ENCODE measurements at places on chromosomes 2 and 18.

DNA sequence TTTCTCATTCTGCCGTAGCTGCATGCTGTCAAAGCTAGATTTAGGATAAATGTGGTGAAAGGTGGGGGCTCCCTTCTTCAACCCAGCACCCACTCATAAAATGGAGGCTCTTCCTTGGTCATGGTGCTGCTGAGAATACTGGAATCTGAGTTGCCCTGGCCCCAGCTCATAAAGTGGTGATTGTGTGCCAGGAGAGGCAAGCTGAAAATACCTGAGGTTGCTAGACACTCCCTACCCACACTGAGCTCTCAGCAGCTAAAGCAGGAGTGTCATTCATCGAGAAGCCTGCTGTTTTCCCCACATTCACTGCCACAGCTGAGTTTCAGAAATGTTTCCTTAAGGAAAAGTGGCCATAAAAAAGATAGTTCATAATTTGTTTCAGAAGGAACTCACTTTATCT is 297.1 kb upstream of the RBMS1 start:
- no peak for DNase-seq

DNA sequence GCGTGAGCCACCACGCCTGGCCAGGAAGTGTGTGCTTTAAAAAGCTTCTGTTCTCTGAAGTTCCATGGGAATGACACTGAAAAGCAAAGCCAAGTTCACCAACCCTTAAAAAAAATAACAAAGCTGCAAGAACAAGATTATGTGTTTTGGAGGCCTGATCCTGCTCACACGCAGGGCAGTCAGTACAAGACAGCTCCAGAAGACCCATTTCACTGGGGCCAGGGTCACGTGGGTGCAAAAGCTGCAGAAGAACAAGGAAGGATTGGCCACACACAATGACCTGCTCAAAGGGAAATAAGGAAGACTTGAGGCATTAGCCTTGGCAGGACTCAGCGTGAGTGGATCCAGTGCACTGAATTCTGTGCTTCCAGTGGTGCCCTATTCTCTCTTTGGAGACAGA is 187.9 kb downstream of the NCK2 start:
- no peak for DNase-seq

DNA sequence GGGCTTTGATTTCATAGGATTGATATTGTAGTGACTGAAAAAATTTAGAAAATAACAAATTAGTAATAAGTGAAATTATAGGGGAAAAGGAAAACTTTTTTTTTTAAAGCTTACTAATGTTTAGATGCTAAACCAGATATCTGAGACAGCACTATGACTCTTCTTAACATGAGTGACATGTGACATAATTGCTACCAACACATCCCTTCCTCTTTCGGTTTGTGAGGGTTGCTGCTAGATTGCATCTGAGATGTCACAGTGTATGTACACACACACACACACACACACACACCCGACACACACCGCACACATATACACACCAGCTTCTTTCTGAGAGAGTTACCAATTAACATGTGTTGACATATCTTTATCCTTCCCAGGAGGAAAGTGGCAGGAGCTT is 18.0 kb downstream of the RAPGEF4 start:
- DNase-seq, result no peak

DNA sequence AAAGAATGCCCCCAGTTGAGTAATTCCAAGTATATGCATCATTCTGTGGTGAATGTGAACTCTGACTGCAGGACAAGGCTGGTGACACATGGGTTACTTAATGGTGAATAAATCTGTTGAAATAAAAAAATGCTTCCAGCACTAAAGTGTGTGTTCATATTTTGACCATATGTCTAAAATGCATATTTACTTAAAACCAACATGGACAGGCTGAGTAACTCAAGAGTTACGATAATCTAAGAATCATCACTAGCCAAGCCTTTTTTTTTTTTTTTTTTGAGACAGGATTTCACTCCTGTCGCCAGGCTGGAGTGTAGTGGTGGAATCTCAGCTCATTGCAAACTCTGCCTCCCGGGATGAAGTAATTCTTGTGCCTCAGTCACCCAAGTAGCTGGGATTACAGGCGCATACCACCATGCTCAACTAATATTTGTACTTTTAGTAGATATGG is 47.1 kb upstream of the CCBE1 start:
- no peak for DNase-seq

DNA sequence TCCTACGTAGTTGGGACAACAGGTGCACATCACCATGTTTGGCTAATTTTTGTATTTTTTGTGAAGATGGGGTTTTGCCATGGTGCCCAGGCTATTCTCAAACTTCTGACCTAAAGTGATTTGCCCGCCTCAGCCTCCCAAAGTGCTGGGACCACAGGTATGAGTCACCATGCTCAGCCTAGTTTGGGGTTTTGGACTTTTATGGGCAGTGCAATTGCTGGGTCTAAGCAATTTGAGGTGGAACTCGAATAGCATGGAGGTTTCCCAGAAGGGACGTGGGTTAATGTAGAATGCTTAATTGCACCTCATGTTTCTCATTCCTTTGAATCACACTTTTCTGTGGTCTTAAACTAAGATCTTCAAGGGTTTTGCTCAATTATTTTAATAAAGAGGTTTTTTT is 102.3 kb upstream of the EPHA4 start:
- no peak for DNase-seq

DNA sequence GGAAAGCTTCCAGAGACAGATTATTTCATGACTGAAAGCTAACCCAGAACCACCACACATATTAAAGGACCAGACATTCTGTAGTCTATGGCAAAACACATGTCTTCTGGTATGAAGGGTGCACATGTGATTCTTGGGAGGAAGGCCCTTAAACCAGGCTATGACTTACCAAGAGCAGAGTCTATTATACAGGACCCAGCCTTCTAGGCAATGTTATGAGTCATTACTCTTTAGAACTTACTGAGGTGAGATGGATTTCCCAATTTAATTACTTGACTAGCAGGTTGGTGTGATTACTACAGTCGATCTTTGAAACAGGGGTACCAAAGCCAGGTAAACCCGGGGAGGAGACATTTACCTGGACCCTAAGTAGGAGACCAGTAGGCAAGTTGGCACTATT is 350.8 kb downstream of the TRIB2 start:
- no peak for DNase-seq

DNA sequence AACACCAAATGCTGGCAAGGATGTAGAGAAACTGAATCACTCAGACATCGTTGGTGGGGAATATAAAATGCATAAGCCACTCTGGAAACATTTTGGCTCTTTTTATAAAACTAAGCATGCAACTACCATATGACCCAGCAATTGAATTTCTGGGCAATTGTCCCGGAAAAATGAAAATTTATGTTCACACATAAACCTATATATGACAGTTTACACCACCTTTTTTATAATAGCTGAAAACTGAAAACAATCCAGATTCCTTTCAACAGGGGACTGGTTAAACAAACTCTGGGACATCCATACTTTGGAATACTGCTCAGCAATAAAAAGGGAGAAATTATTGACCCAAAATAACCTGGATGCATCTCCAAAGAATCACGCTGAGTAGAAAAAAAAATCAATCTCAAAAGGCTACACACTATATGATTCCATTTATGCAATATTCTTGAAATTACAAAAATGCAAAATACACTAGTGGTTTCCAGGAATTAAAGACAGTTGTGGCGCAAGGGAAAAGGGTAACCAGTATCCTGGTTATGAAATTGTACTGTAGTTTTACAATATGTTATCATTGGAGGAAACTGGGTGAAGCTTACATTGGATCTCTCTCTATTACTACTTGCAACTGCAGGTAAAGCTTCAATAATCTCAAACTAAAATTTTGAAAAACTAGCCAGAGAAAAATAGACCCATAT is 130.2 kb upstream of the PID1 start:
- no peak for DNase-seq

- no peak for DNase-seq
Measured at GRCh38 chr18:59876310-59876626, 23.5 kb upstream of the PMAIP1 start.

- no peak for DNase-seq
Measured at GRCh38 chr2:120675460-120676130, 60.1 kb upstream of the GLI2 start.

DNA sequence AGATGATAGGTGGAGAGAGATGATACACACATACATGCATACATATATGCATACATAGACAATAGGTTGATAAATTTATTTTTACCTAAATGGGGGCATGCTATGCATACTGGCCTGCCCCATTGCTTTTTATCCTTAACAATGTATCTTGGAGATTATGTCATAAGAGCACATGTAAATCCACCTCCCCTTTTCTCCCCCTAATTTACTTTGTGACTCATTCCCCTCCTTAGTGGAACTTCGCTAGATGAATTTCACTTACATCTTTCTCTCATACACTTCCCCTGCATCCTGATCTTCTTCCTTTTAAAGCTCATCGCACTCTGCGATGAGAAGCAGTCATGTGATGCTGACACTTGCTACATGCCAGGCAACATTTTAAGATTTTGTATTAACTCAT is 223.6 kb downstream of the C1D start:
- DNase-seq, result no peak

DNA sequence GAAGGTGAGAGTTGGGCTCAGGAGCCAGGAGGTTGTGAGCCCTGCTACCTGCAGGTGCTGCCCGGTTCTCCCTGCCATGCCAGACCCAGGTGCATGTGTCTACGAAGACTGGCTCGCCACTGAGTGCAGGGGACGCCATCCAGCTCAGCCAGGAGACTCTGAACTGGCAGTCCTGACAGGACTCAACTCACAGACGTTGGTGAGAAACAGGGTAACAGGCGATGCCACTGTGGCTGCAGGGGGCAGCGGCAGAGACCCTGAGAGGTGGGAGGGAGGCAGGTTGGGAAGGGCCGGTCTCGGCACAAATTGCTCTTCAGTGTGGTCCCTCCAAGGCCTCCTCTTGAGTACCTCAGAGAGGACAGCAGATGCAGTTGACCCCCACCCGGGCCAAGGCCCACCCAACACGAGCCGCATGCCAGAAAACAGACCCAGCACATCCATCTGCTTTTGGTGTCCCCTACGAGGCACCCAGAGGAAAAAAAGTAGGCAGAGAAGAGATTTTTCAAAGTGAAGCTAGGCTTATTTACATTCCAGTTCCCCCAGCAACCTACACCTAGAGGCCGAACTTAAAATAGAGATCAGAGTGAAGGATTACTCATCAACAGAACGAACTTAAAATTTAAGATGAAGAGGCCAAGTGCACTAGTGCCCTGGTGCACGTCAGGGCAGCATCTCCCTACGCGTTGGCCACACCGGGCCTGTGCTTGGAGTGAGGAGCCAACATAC is 184.8 kb downstream of the SEPTIN10 start:
- no peak for DNase-seq

GRCh38 chr2:65220432-65221131 is 7.0 kb upstream of the ACTR2 start:
- no peak for DNase-seq

DNA sequence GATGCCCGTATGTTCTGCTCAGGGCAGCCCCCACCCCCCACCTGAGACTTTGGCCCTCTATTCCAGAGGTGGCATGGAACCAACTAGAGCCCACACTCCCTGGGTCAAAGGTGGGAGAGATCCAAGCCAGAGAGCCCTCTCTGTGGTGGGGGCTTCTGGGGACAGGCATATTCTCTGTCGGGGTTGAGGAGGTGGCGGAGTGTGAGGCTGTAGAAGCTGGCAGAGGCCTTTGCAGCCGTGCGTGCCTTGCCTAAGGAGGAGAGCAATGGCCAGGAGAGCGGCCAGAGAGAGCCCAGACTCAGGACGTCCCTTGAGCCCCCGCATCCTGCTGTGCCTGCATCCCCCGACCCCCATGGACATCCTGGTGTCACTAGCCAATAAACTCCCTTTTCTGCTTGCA is 79.2 kb upstream of the HPCAL1 start:
- DNase-seq, result no peak

DNA sequence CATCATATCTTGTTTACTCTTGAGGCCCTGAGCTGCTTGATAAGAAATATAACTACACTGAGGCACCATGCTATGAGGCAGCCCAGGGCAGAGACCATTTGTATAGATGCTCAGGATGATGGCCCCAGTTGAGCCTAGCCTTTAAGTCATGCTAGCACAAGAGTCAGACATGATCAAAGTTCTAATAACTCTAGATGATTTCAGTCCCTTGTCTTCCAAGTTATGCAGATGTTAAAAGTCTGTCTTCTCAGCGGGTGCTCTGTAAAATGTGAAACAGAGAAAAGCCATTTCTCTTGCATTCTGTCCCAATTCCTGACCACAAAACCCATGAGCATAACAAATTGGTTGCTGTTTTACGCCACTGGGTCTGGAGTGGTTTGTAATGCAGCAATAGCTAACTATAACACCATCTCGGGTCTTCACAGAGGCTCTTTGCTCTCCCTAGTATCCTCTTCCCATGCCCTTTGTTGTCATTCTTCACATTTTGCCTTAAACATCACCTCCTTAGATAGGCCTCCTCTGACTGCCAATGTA is 49.6 kb downstream of the NXPH2 start:
- DNase-seq, result no peak

DNA sequence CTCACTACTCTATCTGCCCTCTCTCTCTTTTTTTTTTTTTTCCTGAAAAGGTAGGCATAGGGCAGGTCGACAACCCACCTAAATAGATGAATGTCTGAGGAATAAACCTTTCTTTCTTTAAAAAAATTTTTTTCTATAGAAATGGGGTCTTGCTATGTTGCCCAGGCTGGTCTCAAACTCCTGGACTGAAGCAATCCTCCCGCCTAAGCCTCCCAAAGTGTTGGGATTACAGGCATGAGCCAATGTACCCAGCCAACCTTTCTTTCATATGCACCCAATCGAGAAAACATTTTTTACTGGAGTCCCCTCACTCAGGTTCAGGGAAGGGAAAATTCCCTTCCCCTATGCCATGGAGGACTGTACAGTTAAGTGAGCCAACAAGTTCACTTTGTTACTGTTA is 31.0 kb downstream of the CFAP210 start:
- no peak for DNase-seq

- no peak for DNase-seq
Measured at GRCh38 chr2:183093857-183094657, 15.5 kb downstream of the DUSP19 start.

DNA sequence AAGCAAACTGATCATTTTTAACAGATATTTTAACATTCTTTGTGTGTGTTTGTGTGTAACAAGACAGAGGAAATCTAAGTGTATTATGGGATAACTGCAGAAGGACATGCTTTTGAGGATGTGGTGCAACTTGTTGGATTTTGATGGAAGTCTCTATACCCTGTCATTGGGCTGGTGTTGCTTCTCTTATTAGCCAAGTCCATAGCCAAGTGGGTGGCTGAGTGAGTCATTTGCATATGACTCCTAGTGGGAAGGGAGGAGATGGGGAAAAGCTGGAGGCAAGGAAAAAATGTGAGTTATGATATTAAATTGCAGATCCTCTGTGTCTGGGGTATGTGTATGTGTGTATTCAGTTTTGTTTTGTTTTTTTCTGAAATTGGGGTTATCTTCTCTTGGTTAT is 879.9 kb downstream of the DCC start:
- DNase-seq, result no peak

DNA sequence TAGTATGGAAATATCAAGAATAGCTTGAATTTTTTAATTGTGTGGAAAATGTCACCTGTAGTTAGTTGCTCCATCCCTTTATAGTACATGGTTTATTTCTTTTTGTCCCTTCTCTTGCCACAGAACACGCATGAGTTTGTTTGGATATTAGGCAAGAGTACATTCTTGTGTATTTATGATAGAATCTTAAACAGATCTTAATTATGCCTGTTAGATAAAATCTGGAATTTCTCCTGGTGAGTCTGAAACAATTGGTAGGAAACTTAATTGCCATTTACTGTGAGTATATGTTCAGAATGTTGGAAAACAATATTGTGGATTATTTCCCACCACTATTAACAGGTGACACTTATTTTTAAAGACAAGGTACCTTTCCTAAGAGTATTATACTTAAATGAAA is 30.2 kb upstream of the CABYR start:
- no peak for DNase-seq
